ENCODE measurements at places on chromosomes 6 and 20. TPM values are rescaled to one million over a fixed set of nuclear protein-coding genes. Genes with fewer than 3 reads are reported as not detected.

The PPIL6 gene
- not detected for total RNA-seq

DNA sequence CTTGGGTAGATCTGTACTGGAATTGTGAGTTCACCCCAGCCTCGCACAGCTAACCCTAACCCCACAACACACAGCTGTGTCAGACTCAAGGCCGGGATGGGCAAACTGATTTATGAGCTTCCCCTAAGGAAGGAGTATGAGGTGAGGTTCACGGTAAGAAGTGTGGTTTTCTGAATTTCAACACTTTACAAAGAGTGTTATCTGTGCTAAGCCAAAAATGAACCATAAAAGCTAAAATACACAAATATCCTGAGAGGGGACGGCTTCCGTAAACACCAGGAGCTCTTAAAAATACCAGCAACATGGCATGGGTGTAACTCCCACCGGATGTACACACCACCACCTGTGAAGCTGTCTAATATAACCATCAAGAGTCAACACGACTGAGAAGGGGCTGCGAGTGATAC lies 101.2 kb downstream of the ATP9A start:
- no peak for DNase-seq

DNA sequence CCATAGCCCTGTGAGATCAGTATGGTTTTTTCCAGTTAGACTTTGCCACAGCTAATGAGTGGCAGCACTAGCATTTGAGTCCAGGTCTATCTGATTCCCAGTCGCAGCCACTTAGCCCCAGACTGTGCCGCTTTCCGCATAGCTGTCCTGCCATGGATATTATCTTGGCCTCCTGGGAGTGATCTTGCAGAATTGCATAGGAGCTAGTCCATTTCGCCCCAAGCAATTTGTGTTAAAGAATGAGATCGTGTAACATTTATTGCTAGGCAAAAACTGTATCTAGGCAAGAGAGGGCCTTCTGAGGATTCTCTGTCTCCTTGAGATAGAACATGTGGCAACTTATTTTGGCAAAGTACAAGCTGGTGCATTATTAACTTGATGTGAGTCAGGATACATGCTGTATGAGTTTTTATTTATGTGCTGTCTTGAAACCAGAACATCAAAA lies 74.2 kb downstream of the EZR start:
- DNase-seq = no peak

DNA sequence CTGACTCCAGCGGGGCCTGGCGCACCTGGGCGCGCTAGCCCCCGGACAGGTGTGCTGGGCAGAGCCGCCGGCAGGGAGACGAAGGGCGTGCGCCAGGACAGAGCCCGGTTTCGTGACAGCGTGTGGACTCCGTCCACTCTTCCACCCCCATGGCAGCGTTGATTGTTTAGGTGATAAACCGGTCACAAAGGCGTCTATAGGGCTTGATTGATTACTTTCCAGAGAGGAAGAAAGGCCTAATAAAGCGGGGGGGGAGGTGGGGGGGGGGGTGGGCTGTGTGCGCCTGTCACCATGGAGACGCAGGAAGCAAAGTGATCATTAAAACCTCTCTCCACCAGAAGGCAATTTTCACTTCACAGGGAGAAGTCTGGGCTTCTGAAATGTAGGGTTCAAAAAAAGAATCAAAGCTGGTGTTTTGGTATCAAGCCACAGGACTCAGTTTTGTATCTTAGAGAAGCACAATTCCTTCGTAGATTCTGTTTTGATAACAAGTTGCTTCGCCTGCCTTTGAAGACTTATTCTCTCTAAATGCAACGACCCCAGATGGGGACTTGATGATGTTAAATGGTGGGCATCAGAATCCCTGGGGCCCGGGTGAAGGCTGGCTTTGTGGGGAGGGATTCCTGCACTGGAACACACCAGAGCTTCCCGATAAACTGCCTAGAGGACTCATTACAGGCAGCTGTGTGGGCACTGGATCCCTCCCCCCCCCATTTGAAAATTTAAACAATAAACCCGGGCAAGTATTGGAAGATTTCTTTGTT lies 1.4 kb downstream of the PHACTR3 start:
- DNase-seq = no peak

DNA sequence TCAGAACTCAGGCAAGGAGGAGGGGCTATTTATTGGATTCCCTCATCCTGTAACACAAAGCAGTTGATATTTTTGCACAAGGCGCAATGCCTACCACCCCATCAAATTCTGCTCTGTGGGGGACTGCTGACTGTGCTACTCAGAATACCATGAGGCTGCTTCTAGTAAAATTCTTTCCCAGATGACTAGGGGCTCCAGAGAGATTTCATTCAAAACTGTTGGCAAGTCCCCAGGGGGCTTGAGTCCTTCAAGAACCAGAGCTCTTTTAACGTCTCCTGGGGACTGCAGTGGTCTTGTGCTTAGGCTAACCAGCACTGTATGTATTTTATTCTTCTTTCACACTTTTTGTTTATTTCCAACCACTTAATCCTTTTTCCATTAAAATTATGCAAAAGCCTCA lies 365.9 kb upstream of the AGPAT4 start:
- no peak for DNase-seq

The PLCB4 gene
- total RNA-seq = not detected

DNA sequence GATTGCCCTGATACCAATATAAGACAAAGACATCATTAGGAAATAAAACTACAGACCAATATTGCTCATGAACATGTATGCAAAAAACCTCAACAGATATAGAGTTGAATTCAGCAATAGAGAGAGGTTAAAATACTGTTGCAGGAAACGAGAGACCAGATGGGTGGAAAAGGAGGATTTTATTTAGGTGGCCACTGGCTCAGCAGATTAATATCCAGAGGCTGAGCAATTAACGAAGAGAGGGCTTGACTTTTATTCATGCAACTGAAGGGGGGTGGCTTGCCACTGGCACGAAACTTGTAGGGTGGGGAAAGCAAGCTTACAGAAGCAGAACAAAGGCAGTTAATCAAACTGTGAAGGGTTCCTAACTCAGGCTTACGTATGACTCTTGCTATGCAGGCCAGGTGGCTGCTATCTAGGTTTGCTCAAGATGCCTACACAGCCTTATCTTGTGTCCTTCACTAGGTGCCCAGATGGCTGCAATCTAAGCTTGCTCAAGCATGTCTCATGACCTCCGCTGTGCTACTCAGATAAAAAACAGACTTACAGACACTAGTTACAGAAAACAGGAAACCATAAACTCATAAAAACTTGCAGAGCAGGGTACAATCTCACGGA lies 126.4 kb downstream of the MMUT start:
- no peak for DNase-seq

DNA sequence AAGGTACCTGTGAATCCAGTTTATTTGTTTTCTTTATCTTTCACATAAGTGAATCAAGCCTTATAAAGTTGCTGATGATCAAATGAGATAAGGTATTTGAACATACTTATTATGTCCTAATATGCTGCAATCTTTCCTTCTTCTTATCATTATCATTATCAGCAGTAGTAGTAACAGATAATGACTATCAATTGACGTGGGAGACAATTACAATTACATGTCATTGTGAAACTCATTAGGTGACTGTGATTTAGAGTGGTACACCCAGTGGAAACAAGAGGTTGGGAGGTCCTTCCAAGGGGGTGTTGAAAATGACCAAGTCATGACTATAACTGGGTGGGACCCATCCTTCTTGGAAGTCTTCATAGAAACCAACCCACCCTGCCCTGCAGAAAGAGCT lies 2.8 kb downstream of the CLIC5 start:
- no peak for DNase-seq

GRCh38 chr6:165183071-165183470 lies 126.3 kb downstream of the C6orf118 start:
- no peak for DNase-seq

DNA sequence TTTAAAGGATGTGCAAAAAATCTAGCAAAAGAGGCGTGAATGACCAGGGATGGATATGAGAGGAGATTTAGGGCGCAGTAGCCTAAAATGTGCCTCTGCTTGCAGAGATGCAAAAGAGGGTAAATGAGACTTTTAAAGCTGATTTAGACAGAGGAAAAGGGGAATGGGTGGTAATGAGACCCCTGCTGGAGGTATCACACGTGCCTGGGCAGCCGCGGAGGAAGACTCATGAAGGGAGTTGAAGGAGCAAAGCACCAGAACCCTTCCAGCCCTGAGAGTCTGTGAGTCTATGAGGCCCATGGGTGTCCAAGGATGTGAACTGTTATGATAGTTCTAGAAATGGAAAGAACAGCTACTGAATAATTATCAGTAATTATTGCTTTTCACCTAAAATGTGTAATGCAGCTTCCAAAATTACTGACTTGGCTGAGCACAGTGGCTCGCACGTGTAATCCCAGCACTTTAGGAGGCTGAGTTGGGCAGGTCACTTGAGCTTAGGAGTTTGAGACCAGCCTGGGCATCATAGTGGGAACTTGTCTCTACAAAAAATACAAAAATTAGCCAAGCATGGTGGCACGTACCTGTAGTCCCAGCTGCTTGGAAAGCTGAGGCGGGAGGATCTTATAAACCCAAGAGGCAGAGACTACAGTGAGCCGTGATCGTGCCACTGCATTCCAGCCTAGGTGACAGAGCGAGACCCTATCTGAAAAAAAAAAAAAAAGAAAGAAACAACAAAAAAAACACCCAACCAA lies 38.2 kb upstream of the TIAM2 start:
- DNase-seq = no peak

GRCh38 chr6:124963831-124964763 lies 1.9 kb downstream of the RNF217 start:
- DNase-seq = no peak

DNA sequence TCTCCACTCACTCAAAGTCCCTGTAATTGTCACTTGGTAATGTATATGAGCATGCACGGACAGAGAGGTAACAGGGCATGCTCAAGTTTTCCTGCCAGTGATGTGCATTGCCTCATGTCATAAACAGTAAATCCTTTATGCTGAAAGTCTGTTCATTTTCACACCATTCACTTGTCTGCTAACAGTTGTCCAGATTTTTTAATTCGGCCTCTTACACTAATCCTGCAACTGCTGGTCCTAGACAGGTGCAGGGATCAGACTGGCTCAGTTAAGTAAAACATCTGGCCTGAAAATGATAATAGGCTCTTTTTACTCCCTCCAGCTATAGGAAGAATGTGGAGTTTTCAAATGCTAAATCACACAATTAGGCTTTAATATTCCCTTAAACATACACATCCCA lies 185.4 kb upstream of the VGLL2 start:
- no peak for DNase-seq

DNA sequence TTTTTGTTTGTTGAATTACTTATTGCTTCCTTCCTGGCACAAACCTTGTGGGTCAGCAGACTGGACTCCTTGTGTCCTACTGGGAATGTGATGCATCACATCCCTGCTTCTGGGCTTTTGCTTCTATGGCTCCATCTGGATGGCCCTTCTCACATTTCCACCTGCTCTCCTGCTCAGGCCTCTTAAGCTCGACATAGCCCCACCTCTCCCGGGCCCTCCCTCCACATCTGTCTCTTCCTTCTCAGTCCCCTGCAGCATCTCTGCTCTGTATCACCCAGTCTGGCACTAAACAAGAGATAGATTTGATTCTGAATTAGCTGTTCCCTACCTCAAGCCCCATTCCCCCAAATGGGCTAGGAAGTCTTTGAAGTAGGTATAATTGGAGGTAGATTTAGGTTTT lies 356.8 kb downstream of the DHX35 start:
- DNase-seq = no peak

DNA sequence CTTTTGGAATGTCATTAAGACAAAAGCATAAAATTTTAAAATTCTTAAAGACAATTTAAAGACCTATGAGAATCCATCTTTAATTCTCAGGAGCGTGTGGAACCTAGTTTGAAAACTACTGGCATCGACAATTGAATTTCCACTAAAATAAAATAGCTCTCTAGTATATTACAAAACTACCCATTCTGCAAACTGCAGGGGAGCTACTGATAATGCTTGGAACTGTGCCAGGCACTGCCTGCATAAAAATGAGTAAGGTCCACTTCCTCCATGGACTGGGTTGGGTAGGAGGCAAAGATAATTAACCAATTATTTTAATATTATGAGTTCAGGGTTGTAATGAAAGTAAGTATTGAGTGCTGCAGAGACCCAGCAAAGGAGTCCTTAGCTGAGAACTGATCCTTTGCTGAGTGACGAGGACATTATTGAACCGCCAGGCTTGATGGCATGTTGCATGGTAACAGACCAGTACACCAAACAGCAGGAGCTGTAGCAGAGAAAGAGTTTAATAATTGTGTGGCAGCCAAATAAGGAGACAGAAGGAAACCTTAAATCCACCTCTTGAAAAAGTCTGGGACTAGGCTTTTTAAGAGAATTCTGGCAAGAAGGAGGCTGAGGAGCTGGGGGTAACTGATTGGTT lies 261.3 kb downstream of the ESR1 start:
- no peak for DNase-seq

- no peak for DNase-seq
Measured at GRCh38 chr6:18564775-18565174, 177.6 kb downstream of the RNF144B start.

- DNase-seq = no peak
Measured at GRCh38 chr6:43982084-43982625, 145.1 kb downstream of the MRPL14 start.

DNA sequence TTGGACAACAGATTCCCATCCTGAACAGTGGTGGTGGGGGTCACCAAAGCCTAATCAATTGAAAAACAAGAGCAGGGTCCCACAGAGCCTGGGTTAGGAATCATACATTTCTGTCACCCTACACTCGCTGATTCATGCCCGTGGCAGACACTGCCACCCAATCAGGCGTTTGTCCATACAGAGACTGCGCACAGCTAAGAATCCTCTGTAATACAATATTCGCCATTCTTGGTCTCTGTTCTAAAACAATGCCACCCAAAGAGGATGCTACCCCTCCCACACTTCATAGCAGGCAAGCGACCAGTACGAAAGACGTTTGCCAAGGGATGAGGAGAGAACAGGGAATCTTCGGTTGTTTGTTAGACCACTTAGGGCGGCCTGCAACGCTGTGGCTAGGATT lies 28.1 kb upstream of the SLC22A23 start:
- DNase-seq = no peak

GRCh38 chr6:132504757-132505156 lies 8.2 kb downstream of the STX7 start:
- no peak for DNase-seq

- no peak for DNase-seq
Measured at GRCh38 chr6:46628498-46628897, 24.1 kb downstream of the CYP39A1 start.

DNA sequence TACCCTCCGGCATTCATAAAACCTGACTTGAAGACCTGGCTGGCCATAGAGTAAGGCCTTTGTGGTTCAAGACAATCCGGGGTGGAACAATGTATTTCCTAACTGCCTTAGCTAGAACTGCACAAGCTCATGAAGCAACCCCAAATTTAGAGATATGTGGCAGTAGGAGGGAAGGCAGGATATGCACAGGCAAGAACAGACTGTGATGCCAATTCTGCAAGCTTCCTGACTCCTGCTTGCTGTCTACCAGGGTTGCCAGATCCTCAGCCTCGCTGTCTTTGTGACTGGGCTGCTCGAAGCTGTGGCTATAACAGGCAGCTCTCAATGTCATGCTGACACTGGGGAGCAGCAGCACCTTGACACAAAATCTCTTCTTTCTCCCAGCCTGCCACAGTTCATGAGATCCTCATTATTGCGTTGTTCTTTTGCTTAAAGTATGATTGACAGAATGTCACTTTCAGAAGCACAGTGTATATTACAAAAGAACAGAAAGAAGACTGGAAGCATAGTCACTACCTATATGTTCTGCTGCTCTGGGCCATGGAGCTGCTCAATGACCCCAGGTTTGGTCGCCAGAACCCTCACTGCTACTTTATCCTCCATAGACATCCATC lies 18.3 kb upstream of the SHLD1 start:
- DNase-seq = no peak

GRCh38 chr6:16045238-16045637 lies 83.6 kb upstream of the MYLIP start:
- DNase-seq = no peak

Data from activated CD8-positive, alpha-beta T cell treated with anti-CD3 and anti-CD28 coated beads, Interleukin-2, amount 10 ng/mL, durations not matched to agents 7 days and 5 days (primary cell).